Body of pancreas (tissue), 4 donors: ENCODE measurements at places on chromosomes 6 and 20. TPM values are rescaled to one million over a fixed set of nuclear protein-coding genes. Genes with fewer than 3 reads are reported as not detected.

GRCh38 chr6:332671-333070 lies 40.4 kb downstream of the DUSP22 start:
- H3K4me1 ChIP-seq, result peaks cover 10% of the 10 kb centered on the region
- no peak overlapping the region for H3K4me3 ChIP-seq
- DNase-seq, result no peak

- no peak overlapping the region for H3K4me3 ChIP-seq
- no peak for DNase-seq
- H3K27ac ChIP-seq, result no peak overlapping the region
- no peaks in the 10 kb centered on the region for H3K4me1 ChIP-seq
- H3K36me3 ChIP-seq, result no peaks in the 10 kb centered on the region
These were observed 12.3 kb upstream of the DEFB112 start for GRCh38 chr6:50062051-50062450.

Gene MAFB
- total RNA-seq, result 22.1 TPM

Gene POPDC3
- not detected for total RNA-seq

GRCh38 chr6:14716499-14717146 lies 529.2 kb upstream of the JARID2 start:
- DNase-seq, result no peak
- H3K27me3 ChIP-seq, result no peaks in the 10 kb centered on the region
- H3K4me3 ChIP-seq, result no peak overlapping the region
- no peaks in the 10 kb centered on the region for H3K4me1 ChIP-seq
